CD4-positive, alpha-beta T cell treated with Interleukin-1 beta for 1 hour (primary cell): ENCODE measurements at places on chromosomes 3 and 15.
A peak's percentile ranks its signal among the peaks of the same experiment; 100 is the strongest.

- no peak for DNase-seq
These were observed 4.8 kb downstream of the RASGRP1 start for GRCh38 chr15:38559636-38560307.

DNA sequence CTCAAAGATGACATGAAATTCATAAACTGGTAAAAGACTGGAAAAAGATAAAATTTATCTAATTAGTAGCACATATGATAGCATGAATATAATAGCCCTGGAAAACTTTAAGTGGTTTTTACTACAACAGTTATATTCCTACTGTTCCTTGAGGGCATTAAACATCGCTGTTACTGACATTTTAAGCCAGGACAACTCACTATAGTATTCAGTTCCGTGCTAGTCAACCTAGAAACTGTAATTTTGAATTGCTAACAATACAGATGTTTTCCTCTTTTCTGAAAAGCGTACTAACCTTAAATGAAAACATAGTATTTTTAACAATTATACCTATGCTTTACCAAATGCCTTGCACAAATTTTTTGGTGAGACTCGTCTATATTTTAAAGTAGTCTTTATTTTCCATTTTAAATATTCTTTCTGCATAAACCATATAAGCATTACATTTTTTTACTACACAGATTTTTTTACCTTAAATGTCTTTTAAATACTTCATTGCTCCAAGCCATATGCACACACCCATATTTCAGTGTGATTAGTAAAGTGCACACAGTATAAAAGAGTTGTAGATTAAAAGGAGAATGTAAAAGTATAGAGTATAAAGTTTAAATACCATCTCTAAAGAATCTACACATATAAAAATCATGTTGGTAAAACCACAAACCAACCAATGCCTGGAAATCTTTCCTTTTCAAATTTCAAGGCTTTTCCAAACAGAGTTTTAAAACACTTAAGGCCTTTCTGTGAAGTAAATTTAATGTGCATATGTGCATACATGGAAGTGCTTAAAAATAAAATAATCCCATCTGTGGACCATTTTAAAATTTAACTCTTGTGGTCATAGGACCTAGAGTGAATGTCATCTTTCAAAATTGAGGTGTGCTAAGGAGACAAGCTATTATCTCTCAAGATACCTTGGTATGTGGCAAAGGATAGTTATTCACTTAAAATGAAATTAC is 20.1 kb upstream of the CBLB start:
- no peak for DNase-seq

- DNase-seq, result no peak
These were observed 441.3 kb downstream of the MAGI1 start for GRCh38 chr3:65597226-65597951.

GRCh38 chr15:68034081-68034480 is 20.0 kb upstream of the PIAS1 start:
- DNase-seq, result no peak

DNA sequence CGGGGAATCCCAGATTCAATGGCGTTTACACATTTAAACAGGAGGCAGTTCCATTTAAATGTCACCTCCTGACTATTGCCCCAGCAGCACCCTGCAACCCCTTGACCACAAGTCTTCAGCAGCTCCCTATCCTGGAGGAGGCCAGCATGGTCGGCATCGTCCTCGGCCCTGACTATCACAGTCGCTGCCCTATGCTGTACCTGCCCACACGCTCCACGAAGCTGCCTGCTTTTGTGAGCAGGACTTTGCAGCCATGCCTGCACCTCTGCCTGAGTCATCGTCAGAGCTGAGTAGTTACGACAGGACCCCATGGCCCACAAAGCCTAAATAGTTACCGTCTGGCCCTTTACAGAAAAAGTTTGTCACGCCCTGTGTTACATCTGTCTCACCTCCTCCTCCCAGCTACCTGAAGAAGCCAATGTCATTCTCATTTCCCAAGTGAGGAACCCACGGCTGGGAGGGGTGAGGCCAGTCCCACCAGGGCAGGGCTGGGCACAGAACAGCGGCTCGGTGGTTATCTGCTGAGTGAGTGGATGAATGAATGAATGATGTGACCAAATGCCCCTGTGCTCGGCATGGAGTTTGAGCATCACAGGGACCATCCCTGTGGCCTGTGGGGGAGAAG is 47.8 kb upstream of the IQSEC1 start:
- DNase-seq, result no peak

GRCh38 chr3:71258116-71258515 is 325.4 kb downstream of the FOXP1 start:
- DNase-seq, result no peak

DNA sequence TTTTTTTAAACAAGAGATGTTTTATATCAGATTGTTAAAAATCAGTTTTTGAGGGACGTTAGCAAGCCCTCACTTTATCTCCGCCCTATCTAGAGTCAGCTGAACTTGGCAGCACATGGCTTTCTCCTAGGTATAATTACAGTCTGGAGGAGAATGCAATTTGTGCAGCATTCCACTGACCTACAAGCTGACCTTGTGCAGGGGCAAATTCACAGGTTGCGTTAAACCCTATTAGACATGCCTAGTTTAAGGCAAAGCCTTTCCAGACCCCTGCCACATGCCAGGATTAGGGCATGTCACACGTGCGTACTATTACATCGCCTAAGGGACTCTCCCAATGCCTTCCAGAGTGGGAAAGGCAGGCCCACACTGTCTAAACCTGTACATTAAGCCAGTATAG is 224.0 kb downstream of the GREM1 start:
- no peak for DNase-seq

- no peak for DNase-seq
These were observed 78.4 kb downstream of the WDR72 start for GRCh38 chr15:53681056-53681455.

- DNase-seq, result no peak
These were observed 11.6 kb downstream of the WWTR1 start for GRCh38 chr3:149646181-149646766.

- no peak for DNase-seq
These were observed 60.9 kb upstream of the LINGO1 start for GRCh38 chr15:77693576-77693975.

GRCh38 chr3:140408252-140408651 is 269.6 kb upstream of the TRIM42 start:
- DNase-seq, result no peak

- no peak for DNase-seq
These were observed 203.5 kb downstream of the MECOM start for GRCh38 chr3:169460035-169460434.

DNA sequence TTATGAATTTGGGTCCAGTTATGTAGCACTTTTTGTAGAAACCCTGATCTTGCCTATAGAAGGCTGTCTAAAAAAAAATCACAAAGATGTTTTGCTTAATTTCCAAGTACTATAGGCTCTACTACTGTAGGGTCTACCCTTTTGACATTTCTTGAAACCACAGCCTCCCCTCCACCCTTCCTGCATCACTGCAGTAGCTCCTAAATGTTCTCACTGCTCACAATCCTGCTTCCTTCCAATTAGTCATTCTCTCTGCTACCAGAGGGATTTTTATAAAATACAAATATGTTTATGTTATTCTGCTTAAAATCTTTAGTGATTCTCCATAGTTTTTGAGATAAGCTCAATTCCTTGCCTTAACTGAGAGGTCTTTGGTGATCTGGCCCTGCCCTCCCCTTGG is 114.0 kb downstream of the CYP19A1 start:
- no peak for DNase-seq

DNA sequence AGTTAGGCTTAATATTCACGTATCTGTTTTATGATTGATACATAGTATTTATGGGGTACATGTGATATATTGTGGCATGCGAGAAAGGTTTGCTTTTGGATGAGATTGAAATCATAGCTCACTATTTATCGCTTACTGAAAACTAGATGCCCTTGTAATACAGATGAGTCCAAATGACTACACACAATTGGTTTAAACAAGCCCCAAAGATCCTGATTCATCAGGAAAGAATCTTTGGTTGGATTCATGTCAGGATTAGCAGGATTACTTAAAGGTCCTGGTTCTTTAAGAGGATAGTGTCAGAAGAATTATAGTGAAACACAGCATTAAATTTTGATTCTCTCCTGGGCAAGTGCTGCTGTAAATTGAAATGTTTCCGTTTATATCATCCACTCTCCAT is 18.6 kb upstream of the AADAC start:
- no peak for DNase-seq

- no peak for DNase-seq
These were observed 48.4 kb downstream of the DNAH1 start for GRCh38 chr3:52364322-52365035.

DNA sequence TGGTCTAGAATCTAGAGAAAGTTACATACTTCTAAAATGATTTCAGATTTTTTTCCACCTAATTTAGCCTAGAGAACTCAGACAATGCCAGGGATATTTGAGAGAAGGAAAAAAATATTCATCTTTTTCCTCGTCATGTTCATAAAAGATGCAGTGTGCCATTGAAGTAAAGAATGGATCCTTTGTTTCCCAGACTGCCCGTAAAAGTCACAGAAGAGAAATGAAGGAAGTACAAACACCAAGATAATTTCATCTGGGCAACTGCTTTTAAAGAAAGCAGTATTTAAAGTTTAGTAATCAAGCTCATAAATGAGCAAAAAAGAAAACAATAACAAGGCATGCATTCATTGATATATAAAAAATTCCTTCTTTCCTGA is 47.2 kb downstream of the TTC23 start:
- no peak for DNase-seq

GRCh38 chr3:72977060-72977808 is 19.4 kb upstream of the PPP4R2 start:
- DNase-seq, result no peak

DNA sequence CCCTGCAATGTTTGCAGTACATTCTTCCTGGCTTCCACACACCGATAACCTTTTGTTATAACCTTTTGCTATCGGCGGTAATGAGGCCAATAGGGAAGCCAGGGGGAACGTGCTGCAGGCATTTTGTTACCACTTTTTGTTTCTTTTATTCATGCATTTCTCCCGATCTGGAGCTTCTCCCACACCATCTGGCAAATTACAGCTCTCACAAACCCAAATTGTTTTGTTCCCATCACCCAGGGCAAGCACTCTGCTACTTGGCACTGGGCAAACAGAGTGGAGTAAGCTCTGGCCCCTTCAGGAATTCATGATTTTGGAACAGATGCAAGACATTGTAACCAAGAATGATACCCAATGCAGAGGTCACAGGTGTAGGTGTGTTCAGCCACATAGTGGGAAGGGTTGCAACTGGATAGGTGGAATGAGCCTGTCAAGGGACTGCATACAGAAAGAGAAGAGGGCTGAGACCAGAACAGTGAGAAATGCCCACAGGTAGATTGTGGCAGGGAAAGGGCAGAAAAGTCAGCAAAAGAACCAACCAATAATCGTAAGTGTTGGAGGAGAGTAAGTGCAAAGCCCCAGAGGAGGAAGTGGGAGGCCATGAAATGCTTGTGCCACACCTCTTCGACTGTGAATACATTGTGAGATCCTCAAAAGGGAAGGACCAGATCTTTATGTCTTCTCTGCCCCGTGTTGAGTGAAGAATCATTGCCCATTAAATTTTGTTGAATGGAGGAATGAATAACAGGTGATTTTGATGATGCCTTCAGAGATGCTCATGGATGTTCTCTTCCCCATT is 45.8 kb downstream of the PARP15 start:
- DNase-seq, result no peak

GRCh38 chr3:76131396-76132153 is 346.2 kb upstream of the ZNF717 start:
- no peak for DNase-seq

DNA sequence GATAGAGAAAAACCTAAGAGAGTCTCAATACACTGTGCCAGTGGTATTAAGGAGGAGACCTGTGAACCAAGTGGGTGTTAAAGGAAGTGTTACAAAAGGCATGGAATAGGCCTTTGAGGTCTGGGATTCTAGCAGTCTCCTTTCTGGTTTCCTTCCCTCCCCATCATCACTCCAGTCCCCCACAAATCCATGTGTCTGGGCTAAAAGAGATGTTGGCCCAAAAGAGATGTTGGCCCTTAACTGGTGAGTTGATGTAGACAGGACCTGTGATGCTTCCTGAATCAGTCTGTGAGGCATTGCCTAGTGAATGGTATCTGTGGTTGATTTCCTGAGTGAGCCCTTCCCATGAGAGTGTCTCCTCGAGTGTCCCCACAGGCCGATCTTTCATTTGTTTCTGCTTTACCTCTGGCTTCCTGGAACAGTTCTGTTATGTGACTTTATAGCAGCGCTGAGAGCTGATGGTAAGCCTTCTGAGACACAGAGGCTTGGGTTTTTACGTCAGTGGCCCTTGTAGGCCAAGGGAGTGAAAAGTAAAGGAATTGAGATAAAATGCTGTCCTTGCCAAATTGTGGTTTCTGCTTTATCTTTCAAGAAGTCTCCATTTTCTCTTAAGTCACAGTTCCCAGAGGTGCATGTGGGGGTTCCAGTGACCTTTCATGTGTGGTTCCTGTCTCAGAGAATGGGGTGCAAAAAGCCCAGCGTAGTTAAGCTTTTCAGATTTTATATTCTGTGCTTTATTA is 87.8 kb downstream of the KLHL25 start:
- DNase-seq, result peak; percentile 77

- DNase-seq, result peak; percentile 39
These were observed 533 bp upstream of the SMAD3 start for GRCh38 chr15:67064607-67065530.

DNA sequence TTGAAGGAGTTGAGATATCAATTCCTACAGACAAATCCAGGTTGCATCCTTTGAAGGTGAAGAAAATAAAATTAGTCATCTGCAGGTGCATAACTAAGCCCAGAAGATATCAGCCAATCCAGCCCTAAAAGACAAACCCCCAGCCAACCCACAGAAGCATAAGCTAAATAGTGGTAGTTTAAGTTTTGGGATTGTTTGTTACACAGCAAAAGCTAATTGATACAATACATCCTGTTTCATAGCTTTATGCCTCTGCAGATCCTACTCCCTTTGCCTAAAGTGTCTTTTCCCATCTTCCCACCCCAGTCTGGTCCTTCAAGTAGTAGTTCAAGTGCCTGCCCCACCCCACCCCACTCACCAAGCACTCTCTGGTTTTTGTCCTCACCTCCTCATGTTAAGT is 48.6 kb upstream of the CAPN7 start:
- DNase-seq, result no peak

- peak; percentile 45 for DNase-seq
These were observed 461 bp downstream of the XRN1 start for GRCh38 chr3:142447301-142447851.

- DNase-seq, result no peak
These were observed 23.8 kb upstream of the OXTR start for GRCh38 chr3:8793242-8793641.

DNA sequence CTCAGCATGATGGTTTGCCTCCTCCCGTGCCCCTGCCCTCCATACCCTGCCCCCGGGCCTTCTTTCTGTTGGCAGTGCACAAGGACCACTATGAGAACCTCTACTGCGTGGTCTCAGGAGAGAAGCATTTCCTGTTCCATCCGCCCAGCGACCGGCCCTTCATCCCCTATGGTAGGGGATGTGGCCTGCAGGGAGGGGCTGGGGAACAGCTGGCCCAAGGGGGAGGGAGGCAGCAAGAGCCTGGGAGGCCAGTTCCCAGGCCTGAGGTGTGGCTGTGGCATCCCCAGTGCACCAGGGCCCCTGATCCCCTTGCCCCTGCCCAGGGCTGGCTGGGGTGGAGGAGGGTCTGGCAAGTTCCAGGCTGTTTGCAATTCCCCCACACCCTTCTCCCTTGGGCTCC is 2.6 kb upstream of the PLA2G4B start:
- no peak for DNase-seq

- DNase-seq, result no peak
These were observed 450.1 kb upstream of the RASGRP1 start for GRCh38 chr15:39014682-39015081.

GRCh38 chr15:72229947-72230196 is 1.1 kb downstream of the PKM start:
- DNase-seq, result no peak
